CD4-positive, alpha-beta T cell treated with Interleukin-12 subunit alpha and Interleukin-12 subunit beta, for 1 hour (primary cell): ENCODE measurements at places on chromosomes 4 and X.

DNA sequence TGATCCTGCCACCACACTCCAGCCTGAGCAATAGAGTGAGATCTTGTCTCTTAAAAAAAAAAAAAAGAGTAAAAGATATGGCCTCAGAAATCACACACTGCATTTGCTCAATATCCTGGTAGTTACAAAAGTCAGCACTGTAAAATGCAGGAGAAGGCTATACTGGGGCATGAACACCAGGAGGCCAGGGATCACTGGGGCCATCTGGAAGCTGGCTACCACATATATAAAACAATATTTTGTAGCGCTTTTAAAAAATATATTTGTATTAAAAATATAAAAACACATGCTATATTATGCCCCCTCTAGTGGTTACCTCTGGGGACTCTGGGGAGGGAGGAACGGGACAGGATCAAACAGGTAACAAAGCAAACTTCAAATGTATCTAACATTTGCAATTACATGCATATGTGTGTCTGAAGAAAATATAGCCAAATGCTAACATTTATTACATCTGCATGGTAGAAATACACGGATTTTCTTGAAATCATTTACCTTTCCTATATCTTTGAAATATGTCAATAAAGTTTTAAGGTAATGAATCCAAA, 4.0 kb downstream of the C4orf46 start:
- DNase-seq: peak; percentile 34

- DNase-seq: no peak
These were observed 239.3 kb downstream of the C4orf33 start for GRCh38 chr4:129335276-129335675.

GRCh38 chr4:168390041-168390440, 71.5 kb upstream of the DDX60 start:
- DNase-seq: no peak

GRCh38 chrX:118745570-118745969, 18.2 kb downstream of the IL13RA1 start:
- no peak for DNase-seq

DNA sequence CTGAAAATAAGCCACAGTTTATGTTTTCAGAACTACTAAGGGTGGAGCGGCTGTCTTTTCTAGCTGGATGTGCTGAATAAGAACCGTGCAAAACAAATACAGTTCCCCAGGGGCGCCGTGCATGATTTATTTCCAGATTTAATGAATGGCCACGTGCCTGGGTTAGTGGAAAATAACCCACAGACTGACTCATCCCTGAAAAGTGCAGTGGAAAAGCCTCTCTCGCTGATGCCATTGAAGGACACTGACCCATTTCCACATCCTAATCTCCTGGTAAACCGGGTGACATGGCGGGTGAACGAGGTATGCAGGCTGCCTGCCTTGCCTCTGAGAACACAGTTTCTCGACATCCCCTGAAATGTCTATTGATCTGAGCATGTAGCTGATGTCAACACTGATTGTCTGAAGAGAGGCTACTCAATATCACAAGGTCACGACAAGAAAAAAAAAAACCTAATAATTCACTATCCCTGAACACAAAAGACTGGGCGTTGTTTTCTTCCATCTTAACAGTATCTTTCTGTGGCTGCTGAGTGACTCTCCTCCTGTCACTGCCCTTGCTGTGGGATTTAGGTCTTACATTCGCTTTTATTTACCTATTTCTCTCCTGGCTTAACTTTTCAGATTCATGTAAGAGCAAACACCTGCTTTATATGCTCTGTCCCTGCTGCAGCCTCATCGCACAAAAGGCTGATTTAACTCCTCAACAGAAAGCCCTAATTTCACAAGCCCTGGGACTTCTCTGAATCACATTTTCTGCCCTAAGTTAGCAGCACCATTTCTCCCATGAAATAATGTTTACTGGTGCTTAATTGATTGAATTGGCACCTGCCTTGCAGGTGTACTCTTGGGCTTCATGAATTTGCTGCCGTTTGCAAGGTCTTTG, 76.9 kb upstream of the SCOC start:
- no peak for DNase-seq

GRCh38 chr4:175790083-175790482, 22.0 kb downstream of the GPM6A start:
- DNase-seq: no peak

- no peak for DNase-seq
These were observed 94.5 kb downstream of the ANXA3 start for GRCh38 chr4:78645853-78646757.

DNA sequence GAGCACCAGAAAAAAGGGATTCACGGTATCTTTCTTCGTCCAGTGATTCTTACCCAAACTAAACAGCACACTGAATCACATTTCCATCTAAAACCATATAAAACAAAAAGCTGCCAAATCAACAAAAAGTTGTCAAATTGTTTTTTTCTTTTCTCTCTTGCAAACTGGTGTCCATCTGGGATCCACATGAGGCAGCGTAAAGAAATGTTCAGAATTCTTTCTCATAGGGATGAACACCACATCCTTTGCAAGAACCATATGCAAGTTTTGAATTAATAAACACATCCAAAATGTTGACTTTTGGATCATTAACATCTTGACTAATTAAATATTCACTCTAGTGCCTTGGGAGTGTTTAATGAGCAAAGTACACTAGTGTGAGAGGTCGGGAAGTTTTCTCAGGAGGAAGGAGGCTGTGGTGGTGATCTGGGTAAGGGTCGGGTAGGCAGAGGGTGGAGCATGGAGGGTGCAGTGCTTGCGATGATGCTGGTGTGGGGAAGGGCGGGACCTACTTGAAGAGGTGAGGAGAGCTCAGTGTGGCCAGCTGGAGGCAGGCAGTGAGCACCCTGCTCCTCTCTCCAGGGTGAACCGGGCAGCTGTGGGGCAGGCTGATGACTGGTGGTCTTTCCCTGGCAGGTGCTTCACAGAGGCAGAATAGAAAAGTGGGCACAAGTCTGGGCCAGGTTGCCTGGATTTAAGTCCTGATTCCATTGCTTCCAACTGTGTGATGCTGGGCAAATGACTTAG, 72.8 kb downstream of the NSUN7 start:
- no peak for DNase-seq
